ENCODE measurements at places on chromosomes 7 and 10. TPM values are rescaled to one million over a fixed set of nuclear protein-coding genes. Genes with fewer than 3 reads are reported as not detected.

The FFAR4 gene
- total RNA-seq: 0.18 TPM

DNA sequence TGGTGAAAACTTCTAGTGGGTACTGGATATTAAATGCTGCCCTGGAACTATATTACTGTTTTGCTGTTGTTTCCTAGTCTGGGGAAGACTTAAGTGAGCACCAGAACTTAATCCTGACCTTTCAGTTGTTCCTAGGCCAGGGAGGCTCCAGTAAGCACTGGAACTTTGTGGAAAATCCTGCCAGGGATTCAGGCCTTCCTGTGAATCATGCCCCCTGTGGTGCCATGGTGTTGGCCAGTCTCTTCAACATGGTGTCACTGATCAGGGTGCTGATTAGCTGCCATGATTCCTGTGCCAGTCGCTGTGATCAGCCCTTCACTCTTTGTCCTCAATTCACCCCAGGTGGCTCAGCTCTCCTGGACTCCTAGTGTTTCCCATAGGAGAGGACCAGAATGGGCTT is 8.5 kb upstream of the AOAH start:
- no peak for DNase-seq

GRCh38 chr10:27241010-27241651 is 534 bp upstream of the ACBD5 start:
- DNase-seq: peak; percentile 17

GRCh38 chr7:100570954-100571828 is 2.5 kb downstream of the SAP25 start:
- DNase-seq: no peak

GRCh38 chr7:30252885-30253795 is 31.3 kb upstream of the ZNRF2 start:
- peak; percentile 78 for DNase-seq

- no peak for DNase-seq
These were observed 374.0 kb downstream of the TNS3 start for GRCh38 chr7:47207956-47208355.

DNA sequence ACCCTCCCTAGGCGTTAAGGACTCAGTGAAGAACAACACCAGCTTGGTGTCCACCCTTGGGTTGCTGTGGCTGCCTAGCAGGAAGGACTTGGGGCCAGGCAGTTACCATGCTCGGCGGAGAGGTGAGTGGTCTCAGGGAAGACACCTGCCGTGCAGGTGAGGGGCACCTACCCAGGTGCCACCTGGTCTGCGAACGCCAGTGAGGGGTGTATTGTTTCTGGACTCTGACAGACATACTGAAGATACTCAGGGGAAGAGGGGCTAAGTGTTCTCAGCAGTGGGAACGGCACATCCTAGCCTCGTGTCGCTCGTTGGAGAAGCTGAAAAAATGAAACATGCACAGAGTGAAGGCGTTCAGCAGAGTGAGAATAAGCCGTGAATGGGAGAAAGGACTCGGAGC is 22.6 kb downstream of the DOCK1 start:
- DNase-seq: no peak

DNA sequence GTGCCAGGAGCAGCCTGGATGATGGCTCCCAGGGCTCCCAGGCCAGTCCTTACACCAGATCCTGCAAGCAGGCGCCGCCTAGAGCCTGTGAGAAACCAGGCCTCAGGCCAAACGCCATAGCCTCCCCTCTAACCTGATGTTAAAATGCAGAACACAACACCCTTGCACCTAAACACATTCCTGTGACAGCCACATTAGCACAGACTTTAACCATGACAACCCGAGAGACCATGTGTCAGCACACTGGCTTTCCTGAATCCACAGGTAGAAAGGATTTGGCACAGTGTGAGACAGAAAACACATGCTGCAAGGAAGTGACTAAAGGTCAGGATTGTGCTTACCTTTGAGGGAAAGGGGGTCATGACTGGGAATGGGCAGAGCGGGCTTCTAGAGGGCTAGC is 59.9 kb downstream of the SGMS1 start:
- no peak for DNase-seq
